NCI-H2081 treated with DMSO at 0.1 percent for 48 hours (cell line): ENCODE measurements at places on chromosomes 13 and 19.

- no peak for DNase-seq
Observed at GRCh38 chr13:102892503-102892902, 46.7 kb downstream of the ERCC5 start.

- DNase-seq: no peak
Observed at GRCh38 chr19:10725415-10725814, 7.5 kb downstream of the DNM2 start.

GRCh38 chr13:110540871-110541525 lies 20.5 kb downstream of the RAB20 start:
- DNase-seq: no peak

DNA sequence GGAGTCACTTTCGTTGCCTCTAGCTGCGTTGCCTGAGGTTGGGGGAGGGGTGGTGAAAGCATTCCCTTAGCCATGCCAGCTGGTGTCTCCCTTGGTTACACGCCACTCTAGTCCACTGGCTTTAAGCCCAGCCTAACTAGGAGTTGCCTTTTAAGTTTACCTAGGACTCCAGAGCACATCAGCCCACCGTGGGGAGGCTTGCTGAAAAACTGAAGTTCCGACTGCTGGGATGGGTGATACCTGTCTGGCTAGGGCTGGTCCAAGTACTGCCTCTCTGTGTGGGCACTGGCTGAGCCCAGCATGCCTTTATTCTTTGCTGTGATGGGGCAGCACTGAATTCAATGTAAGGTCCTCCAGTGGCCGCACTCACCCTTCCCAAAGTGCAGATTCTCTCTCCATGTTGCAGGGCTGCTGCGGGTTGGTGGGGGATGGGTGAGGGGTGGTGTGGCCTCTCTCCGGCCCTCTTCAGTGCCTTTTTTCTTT lies 11.8 kb upstream of the CEACAM1 start:
- DNase-seq: no peak

GRCh38 chr13:99819967-99820366 lies 151.6 kb downstream of the ZIC5 start:
- DNase-seq: no peak

GRCh38 chr19:4067396-4068046 lies 822 bp upstream of the ZBTB7A start:
- DNase-seq: no peak

- DNase-seq: no peak
Observed at GRCh38 chr13:107866032-107866940, 349.1 kb downstream of the LIG4 start.

DNA sequence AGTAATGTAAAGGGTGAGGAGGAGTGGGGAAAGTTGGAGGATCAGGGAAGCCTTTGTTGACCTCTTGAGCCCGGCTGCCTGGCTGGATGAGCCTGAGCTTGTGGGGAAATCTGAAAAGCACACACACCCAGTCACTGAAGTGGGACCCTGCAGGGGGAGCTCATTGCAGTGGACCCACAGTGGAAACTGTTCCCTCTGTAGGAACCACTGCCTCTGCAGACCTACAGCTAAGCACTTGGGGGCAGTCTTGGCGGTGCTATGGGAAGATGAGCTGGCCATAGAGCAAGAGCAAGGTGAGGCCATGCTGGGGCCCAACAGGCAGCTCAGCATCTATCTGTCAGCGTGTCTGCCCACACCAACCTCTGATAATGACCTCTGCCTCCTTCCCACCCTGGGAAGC lies 294.8 kb downstream of the TSHZ3 start:
- DNase-seq: no peak

DNA sequence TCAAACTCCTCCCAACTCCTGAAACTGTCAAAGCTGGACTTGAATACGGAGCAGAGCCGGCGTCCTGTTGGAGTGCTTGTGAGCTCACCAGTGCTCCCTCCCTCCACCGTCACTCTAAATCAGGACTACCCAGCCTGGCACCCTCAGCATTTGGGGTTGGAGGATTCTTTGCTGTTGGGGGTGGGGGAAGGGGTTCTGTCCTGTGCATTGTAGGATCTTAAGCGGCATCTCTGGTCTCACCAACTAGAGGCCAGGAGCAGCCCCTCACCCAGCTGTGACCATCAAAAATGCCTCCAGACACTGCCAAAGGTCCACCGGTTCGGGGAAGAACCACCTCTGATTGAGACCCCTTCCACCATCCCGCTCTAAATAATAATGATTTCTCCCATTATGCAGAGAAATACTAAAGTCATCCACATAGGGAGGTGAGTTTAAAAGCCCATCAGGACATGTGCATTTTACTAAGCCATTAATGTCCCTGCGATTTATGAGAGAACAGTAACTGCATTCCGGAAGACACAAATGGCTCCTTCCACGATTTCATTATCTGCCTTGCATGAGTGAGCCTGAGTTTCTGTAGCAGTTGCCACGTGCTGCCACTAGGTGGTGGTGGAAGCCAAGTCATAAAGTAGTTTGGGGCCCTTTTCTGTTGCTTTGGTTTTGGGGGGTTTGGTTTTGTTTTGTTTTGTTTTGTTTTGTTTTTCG lies 16.1 kb upstream of the USP29 start:
- no peak for DNase-seq

DNA sequence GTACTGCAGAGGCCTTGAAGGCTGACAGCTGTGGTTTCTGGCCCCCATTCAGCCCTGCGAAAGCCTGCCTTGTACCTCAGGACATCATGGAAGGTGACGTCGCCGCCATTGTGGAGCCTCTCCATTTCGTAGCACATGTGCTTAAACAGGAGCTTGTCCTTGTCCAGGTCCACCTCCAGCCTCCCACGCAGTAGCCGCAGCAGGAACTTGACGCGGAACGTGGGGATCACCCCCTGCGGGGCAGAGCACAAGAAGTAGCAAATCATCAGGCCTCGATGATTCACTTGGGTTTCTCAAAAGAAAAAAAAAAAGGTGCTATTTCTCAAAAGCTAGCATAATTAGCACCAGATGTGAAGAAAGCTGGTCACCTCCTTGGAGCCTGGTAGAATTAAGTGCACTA lies 351.0 kb downstream of the NALCN start:
- no peak for DNase-seq

DNA sequence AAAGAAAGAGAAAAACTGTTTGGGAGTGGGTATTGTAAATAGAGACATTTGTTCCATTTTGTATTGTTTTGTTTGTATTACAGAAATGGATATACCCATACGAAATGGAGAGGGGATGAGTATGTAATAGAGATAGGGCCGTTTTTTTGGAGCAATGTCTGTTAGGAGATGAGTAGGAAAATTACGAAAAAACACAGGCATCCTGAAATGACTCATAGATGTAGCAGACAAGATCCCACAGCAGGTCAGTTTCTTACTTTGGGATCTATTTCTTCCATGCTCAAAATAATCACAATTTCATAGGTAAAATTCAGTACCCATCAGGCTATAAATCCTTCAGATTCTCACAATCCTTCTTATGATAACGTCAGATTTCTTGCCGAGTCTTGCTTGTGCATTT lies 779.4 kb upstream of the SLITRK1 start:
- no peak for DNase-seq

DNA sequence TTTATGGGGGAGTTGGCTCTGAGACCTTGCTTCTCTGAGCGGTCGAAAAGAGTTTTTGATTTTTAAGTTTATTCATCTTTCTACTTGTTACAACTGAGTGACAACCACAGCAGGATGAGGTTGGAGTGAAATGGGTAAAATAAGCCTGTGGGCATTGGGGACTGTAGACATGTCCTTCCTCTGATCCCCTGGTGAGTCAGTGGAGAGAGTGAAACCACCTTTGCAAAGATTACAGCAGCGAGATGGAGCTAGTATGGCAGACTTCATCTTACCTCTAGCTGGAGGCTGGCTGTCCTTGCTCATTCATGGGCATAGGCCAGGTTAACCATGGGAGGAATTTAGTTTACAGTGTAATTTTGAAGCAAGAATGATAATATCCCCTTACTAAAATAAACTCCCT lies 30.9 kb upstream of the PSG9 start:
- no peak for DNase-seq

DNA sequence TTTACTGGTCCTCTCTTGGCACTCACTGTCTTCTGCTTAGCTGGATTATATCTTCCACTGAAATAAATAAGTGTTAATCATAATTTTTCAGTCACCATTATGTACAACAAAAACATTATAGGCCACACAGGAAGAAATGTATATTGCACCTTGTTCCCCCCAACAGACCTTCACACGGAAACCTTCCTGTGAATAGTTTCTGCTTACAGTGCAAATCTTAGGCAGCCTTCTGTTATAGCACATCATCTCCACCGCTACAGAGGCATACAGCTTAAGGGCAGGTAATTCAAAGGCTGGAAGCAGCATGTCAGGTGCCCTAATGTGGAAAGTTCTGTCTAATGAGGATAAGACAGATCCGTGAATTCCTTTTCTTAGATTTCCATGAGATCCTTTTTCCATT lies 16.9 kb upstream of the SOHLH2 start:
- no peak for DNase-seq

- no peak for DNase-seq
Observed at GRCh38 chr13:75647126-75647784, 11.1 kb downstream of the LMO7 start.

GRCh38 chr19:51735759-51736449 lies 12.1 kb upstream of the HAS1 start:
- DNase-seq: no peak

- no peak for DNase-seq
Observed at GRCh38 chr13:49319551-49319950, 71.8 kb downstream of the CDADC1 start.

- DNase-seq: no peak
Observed at GRCh38 chr13:52428295-52428694, 22.1 kb downstream of the VPS36 start.

- peak; percentile 99 for DNase-seq
Observed at GRCh38 chr13:100506600-100507422, 81.8 kb downstream of the GGACT start.

GRCh38 chr13:97198753-97199152 lies 23.4 kb upstream of the MBNL2 start:
- DNase-seq: no peak

DNA sequence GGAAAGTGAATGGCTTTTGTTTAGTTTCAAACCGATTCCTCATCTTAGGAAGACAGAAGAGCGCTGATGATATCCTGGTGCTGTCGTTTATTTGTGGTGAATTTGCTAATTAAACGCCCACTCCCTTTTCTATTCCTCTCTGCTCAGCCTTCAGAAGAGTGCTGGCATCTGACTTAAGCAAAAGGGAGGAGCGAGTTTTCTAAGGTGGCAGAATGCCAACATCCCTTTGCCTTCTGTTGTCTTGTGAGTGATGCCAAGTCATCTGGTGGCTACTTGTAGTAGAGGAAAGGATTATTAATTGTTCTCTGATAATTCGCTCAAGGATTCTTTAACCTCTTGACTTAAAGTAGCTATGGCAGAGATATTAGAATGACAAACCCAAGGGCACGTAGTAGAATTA lies 68.1 kb downstream of the ERCC5 start:
- DNase-seq: no peak

- no peak for DNase-seq
Observed at GRCh38 chr13:45602183-45603170, 13.1 kb downstream of the ERICH6B start.

- no peak for DNase-seq
Observed at GRCh38 chr13:36710396-36710795, 36.6 kb downstream of the SERTM1 start.

DNA sequence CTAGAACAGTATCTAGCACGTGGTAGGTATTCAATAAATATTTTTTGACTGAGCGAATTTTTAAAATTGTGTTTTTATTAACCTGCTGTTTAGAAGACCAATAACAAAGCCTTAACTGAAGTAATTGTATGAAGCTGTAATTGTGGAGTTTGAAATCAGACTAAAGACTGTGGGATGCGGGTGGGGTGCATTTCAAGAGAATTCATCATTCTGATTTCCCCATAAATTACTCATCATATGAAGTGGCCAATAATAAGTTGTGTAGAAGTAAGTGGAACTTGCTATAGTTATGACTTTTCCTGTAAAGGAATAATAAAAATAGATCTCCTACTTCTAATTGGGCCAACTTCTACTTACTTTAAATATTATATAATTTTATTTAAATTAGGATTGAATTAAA lies 449.3 kb downstream of the PCDH9 start:
- no peak for DNase-seq

GRCh38 chr13:100040196-100040595 lies 48.7 kb upstream of the PCCA start:
- DNase-seq: peak; percentile 53

- DNase-seq: no peak
Observed at GRCh38 chr19:18815673-18816072, 16.1 kb upstream of the UPF1 start.

GRCh38 chr19:51750400-51751094 lies 1.1 kb downstream of the FPR1 start:
- DNase-seq: no peak

DNA sequence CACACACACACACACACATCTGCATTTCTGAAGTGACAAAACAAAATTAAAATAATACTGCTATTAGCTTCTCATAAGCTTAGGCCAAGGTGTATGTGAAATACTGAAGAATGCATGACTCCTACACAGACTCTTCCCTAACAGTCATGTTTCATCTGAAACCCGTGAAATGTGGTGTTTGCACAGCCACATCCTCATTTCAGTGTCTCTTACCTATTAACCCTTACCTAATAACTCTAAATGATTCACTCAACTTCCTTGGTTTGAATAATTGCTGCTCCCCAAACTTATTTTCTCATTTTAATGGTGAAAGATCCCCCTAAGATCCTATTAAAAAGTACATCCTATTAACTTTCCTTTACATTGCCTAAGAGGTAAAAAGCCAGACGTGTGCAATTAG lies 117.6 kb downstream of the MIPEP start:
- no peak for DNase-seq

DNA sequence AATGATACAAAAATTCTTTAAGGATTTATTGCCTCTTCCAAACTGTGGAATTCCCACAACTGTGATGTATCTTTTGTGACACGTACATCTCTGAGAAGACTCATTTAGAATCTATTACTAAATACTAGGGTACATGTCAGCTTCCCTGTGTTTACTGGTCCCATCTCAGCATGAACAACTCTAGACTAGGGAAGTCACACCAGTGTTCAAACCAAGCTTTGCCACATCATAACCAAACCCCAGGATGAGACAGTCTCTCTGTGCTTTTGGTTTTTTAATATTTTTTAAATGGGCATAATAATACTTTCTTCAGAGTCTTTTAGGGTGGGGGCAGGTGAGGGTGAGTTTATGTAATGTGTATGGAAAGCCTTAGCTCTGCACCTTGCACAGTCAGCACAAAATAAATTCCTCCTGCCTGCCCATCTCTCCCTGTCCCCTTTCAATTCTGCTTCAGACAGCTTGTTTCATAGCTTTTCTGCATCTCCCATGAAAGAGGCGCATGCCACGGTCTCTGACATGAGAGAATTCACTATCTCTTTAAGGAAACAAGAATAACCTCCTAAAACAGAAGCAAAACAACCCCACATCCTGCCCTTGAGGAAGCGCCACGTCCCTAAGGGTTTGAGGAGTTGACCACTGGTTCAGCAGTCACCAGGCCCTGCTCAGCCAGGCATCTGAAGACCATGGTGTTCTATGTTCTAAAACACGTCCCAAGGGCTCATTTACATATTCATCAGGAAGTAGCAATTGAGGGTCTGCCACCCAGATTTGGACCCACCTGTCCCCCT lies 174.5 kb downstream of the USP12 start:
- DNase-seq: no peak

GRCh38 chr13:33284916-33285315 lies 639 bp downstream of the STARD13 start:
- DNase-seq: no peak

- no peak for DNase-seq
Observed at GRCh38 chr13:53327680-53328315, 299.2 kb downstream of the OLFM4 start.

GRCh38 chr19:15225760-15226159 lies 6.5 kb downstream of the EPHX3 start:
- no peak for DNase-seq
